ENCODE measurements at places on chromosomes 12 and 14. TPM values are rescaled to one million over a fixed set of nuclear protein-coding genes. Genes with fewer than 3 reads are reported as not detected.

DNA sequence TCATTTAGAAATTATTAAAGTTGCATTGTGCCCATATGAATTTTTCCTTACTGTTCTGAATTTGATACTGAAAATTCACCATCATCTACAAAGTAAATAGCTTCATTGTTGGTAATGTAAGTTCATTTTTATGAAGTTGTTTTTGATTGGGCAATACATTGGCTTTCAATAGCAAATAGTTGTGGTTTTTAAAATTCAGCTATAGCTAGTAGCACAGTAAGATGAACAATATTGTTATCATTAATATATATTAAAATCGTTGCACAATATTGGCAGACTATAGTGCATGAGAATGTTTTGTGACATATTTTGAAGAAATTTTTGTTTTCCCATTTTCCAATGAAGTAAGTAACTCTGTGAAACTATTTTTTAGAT lies 575.0 kb downstream of the PRKD1 start:
- DNase-seq = no peak

- no peak for DNase-seq
These were observed 252.3 kb downstream of the EFCAB11 start for GRCh38 chr14:89702073-89702875.

- no peak for DNase-seq
These were observed 13.7 kb downstream of the MCRS1 start for GRCh38 chr12:49554266-49554665.

Gene WNT1
- not detected for total RNA-seq

Gene GPX2
- not detected for total RNA-seq

Data from activated B cell treated with CpG ODN at 0.5 μM for 24 hours (primary cell).